ENCODE measurements at places on chromosomes 5 and 9.

- DNase-seq, result no peak
Measured at GRCh38 chr5:154358516-154359220, 87.1 kb upstream of the SAP30L start.

GRCh38 chr5:16108418-16108817 is 71.2 kb downstream of the MARCHF11 start:
- DNase-seq, result no peak

DNA sequence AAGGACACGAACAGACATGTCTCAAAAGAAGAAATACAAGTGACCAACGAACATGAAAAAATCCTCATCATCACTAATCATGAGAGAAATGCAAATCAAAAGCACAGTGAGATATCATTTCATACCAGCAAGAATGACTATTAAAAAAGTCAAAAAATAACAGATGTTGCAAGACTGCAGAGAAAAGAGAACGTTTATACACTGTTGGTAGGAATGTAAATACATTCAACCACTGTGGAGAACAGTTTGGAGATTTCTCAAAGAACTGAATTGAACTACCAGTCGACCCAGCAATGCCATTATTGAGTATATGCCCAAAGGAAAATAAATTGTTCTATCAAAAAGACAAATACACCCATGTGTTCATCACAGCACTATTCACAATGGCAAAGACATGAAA is 45.7 kb downstream of the FXN start:
- DNase-seq, result no peak

- no peak for DNase-seq
Measured at GRCh38 chr5:15376803-15377202, 123.2 kb upstream of the FBXL7 start.

- no peak for DNase-seq
Measured at GRCh38 chr5:28748446-28748845, 1710.1 kb upstream of the CDH9 start.

- no peak for DNase-seq
Measured at GRCh38 chr5:22683050-22683449, 170.1 kb downstream of the CDH12 start.

- no peak for DNase-seq
Measured at GRCh38 chr5:83927140-83927733, 206.6 kb upstream of the HAPLN1 start.

- no peak for DNase-seq
Measured at GRCh38 chr5:43514025-43514424, 923 bp downstream of the C5orf34 start.

- DNase-seq, result no peak
Measured at GRCh38 chr5:160637357-160638090, 214.5 kb downstream of the ATP10B start.

DNA sequence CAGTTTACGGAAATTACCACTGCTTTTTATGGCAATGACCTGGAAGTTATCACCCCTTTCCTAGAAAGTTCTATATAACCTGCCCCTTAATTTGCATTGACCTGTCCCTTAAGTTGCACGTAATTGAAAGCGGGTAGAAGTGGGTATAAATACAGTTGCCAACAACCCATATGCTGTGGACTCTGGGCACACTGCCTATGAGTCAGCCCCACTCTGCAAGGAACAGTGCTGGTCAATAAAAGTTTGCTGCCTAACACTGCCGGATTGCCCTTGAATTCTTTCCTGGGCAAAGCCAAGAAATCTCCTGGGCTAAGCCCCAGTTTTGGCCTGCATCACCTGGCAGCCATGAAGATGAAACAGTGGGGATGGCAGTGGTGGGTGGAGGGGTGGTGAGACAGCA is 23.9 kb upstream of the CLPTM1L start:
- no peak for DNase-seq

DNA sequence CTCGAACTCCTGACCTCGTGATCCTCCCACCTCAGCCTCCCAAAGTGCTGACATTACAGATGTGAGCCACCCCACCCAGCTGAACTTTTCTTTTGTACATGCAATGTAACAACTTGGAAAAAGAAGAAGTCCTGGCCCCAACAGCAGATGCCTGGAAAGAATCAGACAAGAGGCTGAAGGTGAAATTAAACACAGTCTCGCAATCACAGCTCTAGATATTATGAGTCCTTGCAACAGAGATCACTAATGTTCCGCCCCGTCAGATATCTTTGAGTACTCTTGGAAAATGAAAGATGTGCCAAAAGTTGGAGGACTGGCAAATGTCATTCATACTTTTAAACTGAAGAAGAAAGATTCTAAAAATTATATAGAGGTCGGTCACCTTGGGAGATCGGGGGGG is 254.3 kb downstream of the GLIS3 start:
- DNase-seq, result no peak

DNA sequence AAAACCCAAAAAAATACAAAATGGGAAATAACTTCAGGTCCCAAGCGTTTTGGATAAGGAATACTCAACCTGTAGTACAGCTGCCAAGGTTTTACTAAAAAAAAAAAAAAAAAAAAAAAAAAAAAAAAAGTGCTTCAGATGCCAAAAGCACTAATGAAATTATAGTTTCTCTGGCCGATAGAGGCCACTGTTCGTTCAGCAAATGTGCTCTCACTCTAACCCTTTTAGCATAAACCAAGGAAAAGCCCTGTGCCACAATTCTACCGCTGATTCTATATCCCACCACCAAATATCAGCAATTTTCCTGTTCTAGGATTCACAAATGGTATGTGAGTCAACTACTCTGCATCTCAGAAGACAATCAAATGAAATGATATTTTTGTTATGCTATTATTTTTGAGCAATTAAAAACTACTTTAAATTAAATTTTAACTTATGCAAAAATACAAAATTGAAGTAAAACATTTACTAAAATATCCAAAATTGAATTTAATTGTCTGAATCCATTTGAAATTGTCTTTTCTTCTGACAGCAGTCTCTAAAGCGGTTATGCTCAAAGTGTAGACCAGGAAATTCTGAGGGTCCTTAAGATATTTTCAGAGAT is 79.8 kb downstream of the RICTOR start:
- DNase-seq, result no peak

DNA sequence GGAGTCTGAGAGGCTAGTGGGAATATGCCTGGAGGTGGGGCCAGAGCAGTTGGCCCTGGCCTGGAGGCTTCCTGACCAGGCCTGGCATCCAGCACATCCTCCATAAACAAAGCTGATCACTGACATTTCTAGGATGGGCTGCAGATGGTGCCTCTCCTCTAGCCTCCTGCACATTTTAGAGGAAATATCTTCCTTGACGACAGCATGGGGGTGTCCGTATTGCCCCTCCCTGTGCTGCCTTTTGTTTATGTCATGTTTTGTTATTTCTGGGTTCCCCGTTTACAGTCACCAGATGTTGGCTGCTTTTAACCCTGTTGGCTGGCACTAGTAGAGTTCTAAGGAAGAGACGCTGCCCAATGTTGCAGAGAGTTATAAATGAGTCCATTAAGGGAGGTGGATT is 148.5 kb downstream of the PHF2 start:
- DNase-seq, result no peak

DNA sequence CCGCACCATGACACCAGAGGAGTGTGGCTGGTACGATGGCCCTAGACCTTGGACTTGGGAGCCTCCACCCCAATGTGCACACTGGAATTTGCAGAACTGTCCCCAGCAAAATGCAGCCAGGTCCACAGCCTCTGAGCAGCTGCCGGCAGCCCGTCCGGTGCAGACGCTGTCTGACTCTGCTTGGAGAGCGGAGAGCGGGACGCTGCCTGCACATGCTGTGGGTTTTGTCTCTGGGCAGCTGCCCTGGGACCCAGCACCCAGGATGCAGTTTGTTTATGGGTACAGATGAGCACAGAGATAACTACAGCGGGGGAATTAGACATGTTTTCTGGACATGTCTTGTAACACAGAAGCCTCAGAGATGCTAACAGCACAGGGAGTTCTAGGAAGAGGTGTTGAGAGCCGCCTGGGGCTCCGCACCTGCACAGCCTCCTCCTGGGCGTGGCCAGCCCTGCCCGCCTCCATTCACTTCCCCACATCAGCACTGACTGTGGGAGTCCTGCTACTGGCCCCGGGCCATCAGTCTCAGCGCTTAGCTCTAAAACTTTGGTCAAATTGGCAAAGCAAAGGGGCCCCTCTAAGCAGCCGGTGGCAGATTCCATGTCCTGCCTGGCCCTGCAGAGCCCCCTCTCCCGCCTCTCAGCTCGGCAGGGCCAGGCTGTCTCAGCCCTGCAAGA is 159.6 kb downstream of the IRX2 start:
- no peak for DNase-seq

DNA sequence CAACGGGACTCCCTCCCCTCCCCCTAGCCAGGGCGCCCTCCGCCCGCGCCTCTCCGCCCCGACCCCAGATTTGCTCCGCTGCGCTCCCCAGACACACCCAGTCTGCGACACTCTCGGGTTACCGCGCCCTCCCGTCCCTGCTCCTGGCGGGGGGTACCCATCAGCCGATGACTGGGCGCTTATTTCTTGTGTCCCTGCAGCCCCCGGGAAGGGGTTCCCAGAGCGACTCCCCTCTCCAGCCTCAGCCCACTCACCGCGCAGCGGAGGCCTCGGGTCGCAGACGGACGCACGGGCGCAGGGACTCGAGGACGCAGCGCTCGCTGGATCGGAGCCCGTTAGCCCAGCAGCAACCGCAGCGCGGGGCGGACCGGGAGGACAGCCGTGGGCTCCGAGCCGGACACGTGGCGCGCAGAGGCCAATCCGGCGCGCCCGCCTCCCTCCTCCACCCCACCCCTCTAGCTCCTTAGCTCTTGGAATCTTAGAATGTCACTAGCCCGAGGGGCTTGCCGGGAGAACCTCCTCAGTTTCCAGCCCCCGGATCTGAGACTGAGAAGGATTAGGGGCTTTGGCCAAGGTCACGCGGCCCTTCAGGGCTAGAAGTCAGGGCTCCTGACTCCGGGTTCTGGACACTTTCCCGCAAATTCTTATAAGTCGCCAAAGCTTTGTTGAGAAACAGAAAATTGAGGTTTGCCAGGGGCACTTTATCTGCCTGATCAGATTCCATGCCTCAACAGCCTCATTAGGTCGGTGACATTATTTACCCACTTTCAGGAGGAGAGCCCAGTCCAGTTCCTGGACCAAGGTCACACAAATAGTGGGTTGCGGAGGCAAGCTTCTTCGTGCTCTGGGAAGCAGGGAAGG is at the start of gene ANXA6:
ANXA6 (minus strand) TSS at position 354 of the 861 bp plus-strand sequence. CDS start 9,878 bp downstream, outside the sequence.
- no peak for DNase-seq

DNA sequence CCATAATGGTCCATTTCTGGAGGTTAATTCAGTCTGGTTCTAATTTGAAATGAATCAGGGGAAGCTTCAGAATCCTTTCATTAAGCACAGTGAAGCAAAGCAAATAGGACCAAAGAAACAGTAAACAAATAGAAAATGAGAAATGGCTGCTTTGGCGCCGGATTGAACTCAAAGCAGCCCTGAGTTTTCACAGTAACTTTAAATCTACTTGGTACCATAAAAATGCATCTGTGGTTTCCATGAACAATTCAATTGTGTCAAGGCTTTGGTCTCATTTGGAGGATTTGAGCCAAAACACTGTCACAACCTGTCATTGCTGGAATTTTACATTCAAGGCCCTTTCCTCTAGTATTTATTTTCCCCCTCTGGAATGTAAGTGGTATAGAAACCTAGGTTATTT is 25.9 kb upstream of the DAPK1 start:
- no peak for DNase-seq

DNA sequence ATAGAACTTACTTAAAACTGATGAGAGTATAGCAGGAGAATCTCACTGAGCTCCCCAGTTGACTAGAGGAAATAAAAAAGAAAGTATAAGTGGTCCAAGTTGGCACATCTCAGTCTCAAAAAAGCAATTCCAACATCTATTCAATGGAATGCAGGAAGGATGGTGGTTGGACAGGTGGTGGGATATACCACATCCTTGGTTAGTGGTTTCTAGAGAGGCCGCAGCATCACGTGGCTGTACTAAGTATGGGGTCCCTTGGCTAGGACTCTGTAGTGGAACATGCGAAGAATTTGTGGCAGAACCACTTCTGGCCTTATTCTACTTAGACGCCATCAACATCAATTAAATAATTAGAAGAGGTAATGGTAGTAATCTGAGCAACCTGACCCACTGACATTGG is 232.4 kb downstream of the SAXO1 start:
- DNase-seq, result no peak

DNA sequence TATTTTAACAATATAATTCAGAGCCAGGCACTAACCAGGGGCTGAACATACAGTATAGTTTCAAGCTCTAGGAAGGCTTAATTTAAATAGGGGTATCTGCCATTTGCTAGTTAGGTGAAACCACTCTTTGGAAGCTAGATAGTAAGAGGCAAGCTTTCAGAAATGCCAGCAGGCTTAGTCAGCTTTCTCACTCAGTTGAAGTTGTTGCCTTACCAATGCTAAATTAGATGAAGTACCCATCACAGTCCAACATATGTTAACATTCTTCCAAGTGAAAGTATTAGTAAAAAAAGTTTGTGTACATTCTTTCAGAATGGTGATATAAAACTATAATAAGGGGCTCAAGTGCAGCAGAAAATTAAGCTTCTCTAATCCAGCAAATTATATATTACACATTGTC is 215.0 kb downstream of the CNTLN start:
- peak; percentile 61 for DNase-seq

- DNase-seq, result no peak
Measured at GRCh38 chr5:170662966-170663365, 120.6 kb upstream of the GABRP start.

- no peak for DNase-seq
Measured at GRCh38 chr9:125284855-125285254, 23.2 kb downstream of the GAPVD1 start.

GRCh38 chr5:127370631-127371030 is 80.0 kb downstream of the MEGF10 start:
- no peak for DNase-seq

DNA sequence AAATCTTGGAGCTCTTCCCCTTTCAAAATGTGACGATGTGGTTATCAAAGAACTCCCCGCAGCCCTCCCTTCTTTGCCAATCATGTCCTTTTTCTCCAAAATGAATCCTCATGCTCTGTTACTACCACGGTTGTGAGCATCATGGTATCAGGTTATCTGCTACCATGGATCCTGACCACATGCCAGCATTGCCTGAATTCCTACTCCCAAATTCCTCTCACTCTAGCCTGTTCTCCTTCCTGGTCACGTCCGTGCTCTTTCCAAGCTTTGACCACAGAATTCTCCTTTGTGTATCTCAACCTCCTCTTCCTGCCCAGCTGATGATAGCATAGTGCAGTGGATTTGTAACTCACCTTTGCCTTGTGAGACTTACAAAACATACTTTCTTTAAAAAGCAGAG is 59.5 kb upstream of the FBXL7 start:
- DNase-seq, result no peak

- DNase-seq, result peak; percentile 50
Measured at GRCh38 chr5:19855931-19856330, 132.1 kb downstream of the CDH18 start.

DNA sequence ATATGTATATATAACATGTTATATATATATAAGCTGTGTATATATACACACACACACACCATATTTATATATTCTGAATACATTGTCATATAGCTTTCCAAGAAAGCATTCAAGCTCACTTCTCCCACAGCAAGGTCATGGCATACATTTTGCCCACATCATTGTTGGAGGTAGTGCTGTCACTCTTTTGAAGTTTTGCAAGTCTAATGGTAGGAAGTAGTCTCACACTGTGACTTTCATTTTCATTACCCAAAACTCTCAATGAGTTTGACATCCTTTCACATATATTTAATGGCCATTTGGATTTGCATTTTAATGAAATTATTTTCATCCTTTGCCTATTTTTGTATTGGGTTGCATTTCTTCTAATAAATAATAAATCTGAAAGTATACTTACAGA is 59.8 kb upstream of the COX7C start:
- DNase-seq, result no peak

- no peak for DNase-seq
Measured at GRCh38 chr5:56406221-56406620, 173.1 kb upstream of the ANKRD55 start.
